ENCODE measurements at places on chromosomes 16 and 17.

- DNase-seq = no peak
These were observed 913 bp upstream of the NOG start for GRCh38 chr17:56592487-56593085.

GRCh38 chr17:51423421-51424160 is 163.2 kb downstream of the UTP18 start:
- DNase-seq = no peak

GRCh38 chr16:22329199-22329695 is 32.0 kb downstream of the POLR3E start:
- no peak for DNase-seq

- DNase-seq = no peak
These were observed 3.7 kb downstream of the MSLN start for GRCh38 chr16:764184-764750.

DNA sequence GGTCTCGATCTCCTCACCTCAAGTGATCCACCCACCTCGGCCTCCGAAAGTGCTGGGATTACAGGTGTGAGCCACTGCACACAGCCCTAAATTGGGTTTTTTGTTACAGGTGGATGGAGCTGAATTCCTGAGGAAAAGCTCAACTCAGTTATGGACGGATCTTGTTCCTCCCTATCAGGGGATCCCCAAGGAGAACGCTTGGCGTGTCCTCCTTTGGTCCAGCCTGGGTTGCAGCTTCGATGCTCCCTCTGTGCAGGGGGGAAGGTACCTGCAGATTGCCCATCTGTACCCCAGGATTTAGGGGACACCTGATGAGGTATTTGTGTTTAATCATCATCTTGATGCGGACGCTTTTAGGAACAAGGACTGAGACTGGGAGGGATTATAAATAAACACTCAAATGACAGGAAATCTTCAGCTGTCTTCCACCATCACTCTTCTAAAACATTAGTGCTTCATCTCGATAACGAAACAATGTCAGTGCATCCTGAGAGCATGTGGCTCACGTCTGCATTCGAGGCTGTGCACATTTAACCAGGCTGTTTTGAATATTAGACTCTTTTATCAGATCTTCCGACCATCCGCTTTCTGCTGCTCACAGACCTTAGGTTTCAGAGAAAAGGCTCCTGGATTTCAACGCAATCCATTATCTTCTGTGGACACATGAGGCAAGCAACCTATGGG is 18.2 kb upstream of the MEIOB start:
- DNase-seq = no peak

DNA sequence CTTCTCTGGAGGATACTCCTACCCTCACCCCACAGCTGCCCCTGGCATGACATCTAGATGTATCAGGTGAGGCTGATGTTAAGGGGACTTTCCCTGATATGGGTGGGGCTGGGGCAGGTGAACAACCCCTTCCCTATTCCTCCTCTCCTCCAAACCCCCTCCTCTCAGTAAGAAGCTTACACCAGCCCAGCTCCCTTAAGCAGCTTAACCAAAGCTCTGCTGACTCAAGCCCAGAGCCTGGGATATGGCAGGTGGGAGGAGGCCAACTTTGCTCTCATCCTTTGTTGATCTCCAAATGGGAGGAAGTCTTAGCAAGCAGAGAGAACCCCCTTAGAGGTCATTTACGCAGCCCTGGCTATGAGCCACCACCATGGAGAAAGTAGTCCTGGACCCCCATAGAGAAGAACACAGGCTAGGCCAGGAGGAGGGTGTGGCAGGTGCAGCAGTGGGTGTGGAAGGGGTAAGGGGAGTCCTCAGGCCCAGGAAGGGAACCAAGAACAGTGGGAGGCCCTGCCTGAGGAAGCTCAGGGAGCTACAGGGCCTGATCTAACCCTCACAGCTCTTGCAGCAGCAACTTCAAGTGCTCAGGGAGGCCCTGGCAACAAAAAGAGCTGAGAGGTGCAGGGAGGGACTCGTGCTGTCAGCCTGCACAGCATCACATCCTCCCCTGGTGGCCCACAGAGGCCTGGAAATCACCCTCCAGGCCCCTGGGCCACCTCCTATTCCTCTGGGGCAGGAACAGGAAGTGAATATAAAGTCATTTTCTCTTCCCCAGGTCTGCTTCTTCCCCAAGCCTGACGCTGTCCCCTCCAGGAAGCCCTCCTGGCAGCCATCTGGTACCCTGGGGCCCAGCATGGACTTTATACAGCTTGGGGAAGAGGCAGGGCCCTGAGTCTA is 2.9 kb downstream of the UNC119 start:
- DNase-seq = no peak
